ENCODE measurements at places on chromosomes 5 and 9.

DNA sequence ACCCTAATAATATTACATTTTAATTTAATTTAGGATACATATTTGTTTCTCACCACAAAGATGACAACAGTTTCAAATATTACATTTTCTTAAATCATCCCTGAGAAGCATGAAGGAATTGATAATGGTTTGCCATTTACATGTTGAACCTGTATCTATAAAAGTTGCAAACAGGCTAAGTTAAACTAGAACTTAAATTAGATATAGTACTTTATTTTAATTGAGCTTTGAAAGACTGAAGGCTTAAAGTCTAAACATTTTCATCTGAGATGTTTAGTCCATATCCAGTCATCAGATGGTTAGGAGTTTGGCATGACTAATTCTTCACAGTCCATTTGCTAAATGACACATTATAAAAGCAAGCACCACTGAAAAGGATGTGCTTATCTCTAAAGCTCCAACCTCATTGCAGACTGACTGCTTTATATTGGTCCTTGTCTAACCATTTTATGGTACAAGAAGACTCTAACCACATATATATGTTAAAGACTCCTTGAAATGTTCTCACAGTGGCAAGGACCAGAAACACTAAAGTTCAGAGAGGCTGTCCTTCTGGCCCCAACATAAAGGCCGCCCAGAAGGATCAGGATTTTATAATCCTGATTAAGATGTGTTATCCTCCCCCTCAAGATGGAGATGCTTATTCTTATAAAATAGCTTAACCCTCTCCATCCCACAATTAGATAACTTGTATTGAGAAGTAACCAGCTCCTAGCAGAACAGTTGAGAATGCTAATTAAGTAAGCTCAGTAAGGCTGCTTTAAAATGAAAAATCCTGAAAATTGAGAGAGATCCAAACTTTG, 25.8 kb downstream of the WNT8A start:
- no peak for DNase-seq

DNA sequence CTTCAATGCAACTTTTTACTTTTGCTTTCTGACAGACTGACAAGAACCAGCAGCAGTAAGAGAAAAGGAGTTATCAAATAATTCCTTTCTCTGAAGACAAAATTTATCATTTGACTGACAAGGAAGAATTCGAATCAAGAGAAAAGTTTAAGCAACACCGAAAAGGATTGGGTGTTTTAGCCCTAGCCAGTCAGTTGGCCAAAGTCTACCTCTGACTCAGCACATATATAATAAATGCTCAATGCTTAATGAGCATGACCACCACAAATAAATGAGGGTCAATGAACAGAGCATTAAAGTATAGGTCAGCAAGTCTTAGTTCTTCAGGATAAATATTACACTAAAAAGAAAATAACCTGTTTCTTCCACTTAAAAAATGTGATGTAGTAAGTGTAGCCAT, 1603.5 kb upstream of the C9orf72 start:
- no peak for DNase-seq

DNA sequence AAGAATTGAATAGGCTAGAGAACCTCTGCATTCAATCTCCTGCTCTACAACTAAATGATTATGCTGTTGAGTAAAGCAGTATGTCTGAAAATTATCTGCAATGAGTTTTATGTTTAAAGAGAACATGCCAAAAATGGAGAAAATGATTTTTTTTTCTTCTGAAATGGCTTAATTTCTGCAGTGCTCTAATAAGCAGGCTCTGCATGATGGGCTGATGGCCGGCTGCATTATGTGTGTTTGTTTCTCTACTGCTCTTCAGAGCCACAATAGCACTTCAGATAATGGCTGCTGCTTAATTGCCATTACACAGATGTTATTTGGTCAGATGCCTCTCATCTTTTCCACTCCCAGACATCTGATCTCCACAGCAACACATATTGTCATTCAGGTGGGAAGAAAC, 286.4 kb upstream of the DMAC1 start:
- DNase-seq, result no peak

DNA sequence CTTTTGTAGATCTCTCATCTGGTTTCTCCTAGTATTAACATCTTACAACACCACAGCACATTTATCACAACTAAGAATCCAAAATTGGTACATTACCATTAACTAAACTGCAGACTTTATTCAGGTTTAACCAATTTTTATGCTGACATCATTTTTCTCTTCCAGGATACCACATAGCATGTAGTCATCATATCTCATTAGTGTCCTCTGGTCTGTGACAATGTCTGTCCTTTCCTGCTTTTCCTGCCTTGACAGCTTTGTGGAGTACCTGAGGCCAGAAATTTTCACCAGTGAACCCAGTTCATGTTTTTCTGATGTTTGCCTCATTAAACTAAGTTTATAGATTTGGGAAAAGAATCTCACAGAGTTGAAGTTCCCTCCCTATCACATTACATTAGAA, 294.7 kb upstream of the TNC start:
- no peak for DNase-seq

DNA sequence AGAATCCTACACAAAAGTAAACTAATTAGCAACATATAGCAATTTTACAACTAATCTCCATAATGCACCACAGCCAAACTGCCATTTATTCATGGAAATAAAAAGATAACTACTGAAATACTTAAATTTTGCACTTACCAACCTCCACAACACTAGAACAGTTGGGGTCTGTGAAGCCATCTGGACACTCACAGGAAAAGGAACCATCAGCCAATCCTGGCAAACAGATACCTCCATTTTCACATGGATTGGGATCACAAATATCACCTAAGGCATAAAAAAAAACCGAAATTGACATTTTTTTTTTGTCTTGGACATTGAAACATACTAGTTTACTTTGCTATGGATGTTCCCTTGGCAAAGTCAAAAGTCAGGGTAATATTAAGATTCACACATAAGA, 130.7 kb downstream of the EDIL3 start:
- DNase-seq, result no peak

DNA sequence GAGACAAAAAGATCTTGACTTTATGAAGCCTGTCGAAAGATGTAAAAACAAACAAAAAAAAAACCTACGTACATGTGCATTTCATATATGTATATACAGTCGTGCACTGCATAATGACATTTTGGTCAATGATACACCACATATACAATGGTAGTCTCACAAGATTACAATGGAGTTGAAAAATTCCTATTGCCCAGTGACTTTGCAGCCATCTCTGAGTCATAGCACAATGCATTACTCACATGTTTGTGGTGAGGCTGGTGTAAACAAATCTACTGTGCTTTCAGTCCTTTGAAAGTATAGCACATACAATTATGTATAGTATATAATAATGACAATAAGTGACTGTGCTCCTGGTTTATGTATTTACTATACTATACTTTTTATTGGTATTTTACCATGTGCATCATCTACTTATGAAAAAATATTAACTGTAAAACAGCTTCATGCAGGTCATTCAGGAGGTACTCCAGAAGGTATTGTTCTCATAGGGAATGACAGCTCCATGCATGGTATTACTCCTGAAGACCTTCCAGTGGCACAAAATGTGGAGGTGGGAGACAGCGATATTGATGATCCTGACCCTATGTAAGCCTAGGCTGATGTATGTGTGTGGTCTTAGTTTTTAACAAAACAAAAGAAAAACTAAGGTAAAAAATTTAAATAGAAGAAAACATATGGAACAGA, 73.7 kb upstream of the FST start:
- DNase-seq, result no peak

DNA sequence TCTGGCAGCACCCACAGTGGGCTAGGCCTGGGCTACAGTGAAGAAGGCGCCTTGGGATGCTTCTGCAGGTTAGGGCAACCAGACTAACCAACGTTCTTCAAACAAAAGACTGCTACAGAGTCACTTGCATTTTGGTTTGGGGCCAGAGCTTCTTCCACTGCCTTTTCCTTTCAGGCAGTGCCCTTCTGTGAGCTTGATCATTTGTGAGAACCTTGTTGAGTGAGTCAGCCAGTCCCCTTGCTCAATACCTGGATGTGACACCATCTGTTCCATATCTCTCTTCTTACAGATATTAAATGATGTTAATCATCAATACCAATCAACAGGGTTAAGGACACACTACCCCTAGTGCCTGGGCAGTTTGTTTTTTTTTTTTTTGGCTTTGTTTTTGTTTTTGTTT, 46.5 kb upstream of the VDAC1 start:
- no peak for DNase-seq

DNA sequence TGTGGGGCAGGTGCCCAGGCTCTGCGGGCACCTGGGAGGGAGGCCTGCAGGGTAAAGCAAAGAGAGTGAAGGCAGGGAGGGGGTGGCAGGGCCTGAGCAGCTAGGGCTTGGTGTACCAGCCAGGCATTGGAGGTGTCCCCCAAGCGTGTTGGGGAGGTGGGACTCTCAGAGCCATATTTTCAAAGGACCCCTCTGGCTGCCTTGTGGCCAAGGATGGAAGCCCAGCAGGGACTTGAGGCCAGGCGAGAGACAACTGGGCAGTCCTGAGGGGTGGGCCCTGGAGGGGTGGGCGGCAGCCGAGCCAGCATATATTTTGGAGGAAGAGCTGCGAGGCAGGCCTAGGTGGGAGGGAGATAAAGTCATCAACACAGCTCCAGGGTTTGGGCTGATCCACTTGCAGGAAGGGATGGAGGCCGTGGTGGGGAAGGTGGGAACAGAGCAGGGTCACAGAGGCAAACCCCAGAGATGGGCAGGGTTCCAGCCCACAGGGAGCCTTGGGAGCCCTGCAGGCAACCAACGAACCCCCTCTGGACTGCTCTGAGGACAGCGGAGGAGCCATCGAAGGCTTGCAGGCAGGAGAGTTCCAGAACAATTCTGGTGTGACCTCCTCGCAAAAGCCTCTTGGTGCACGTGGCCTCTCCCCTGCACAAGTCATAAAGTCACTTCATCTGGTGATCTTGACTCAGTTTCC, 35.7 kb downstream of the DUSP1 start:
- no peak for DNase-seq

DNA sequence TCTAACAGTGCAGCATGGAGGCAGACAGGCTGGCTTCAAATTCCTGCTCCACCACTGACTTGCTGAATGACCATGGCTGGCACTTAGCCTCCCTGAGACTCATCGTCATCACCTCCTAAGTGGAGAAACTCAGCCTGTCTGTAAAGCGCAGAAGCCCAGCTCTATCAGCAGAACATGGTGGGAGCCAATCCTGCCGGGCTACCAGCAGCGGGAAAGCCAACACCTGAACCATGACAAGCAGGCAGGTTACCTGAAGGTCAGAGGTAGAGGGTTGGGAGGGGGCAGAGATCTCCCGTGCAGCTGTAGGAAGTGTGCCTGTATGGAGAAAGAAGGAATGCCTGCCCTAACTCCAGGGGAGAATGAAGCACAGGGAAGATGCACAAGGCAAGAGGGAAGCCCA, 72.6 kb upstream of the LRRTM2 start:
- DNase-seq, result no peak

GRCh38 chr9:131025953-131026858, 17.2 kb downstream of the LAMC3 start:
- no peak for DNase-seq

DNA sequence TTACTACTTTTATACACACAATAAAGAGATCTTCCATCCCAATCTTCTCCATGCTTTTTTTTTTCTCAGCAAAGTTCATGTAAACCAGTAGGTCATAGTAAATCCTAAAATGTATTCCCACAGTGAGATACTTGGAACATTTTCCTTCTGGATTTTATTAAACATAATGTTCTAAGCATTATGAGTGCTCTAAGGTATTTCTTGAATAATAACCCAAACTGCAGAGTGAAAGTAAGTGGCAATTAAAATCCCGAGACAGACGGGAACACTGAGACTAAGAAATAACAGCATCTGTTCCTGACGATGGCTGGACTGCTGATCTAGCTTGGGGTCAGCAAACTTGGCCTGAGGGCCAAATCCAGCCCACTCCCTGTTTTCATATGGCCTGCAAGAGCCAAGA, 359.8 kb downstream of the ARL15 start:
- no peak for DNase-seq

- no peak for DNase-seq
Observed at GRCh38 chr5:132257131-132258101, at the start of gene PDLIM4. Gene PDLIM4 (plus strand): TSS chr5:132257696. CDS start chr5:132257735, 39 bp downstream.

DNA sequence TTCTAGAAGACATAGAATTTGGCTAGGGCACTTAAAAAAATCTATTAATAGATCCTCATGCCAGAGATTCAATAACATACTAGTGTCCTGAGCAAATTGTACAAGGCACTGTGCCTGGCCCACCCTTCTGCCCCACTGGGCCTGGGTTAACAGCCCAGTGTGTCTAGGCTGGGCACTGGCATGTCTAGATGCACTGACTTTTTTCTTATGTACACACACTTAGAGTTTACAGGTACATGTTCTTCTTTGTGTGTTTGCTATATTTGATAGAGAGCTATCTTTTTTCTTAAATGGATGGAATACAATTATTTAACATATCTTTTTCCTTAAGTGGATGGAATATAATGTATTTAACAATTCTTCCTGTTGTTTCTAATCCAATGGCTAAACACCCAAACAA, 241.5 kb downstream of the AUH start:
- no peak for DNase-seq

- peak; percentile 19 for DNase-seq
Observed at GRCh38 chr5:172005708-172006320, 624 bp downstream of the FBXW11 start.

DNA sequence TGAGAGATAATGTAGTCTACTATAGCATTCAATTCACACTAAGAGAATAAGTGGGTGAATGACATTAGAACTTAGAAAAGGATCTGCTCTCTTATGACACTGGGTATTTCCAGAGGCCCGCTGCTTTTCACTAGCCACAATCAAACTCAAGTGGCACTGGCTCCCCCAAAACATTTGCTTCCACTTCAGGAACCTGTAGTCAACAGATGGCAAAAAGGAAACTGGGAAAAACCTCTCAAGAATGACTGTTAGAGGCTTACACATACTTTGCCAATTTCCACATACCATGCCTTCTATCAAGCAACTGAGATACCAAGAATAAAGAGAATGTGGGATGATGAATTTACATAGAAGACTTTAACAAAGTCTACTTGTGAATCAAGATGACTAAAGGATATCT, 11.2 kb downstream of the POC5 start:
- no peak for DNase-seq

- DNase-seq, result no peak
Observed at GRCh38 chr5:159576902-159577301, 246.6 kb upstream of the IL12B start.

DNA sequence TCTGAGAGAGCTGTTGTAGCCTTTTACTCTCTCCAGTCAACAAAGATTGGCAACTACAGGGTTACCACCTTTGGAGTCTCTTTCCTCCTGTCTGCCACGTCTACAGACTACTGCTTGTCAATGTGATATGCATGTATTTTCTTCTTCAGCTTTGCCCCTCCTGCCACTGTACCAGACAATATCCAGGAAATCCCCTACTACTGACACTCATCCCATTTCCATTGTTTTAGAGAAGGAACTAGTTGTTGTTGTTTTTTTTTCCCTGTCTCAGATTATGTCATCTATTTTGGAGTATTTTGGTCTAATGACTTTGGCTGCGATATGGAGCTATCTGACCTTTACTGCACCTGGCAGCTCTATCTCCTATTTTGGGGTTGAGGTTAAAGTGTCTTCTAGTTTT, 50.1 kb upstream of the MACIR start:
- no peak for DNase-seq

GRCh38 chr5:66958980-66959641, 237.5 kb downstream of the CD180 start:
- peak; percentile 40 for DNase-seq
